Activated CD4-positive, alpha-beta T cell treated with anti-CD3 and anti-CD28 coated beads, Interleukin-2, amount 50 U/mL, for 1 hour (primary cell): ENCODE measurements at places on chromosomes 16 and 17.

- DNase-seq = no peak
These were observed 834 bp downstream of the CDH8 start for GRCh38 chr16:62035115-62036092.

DNA sequence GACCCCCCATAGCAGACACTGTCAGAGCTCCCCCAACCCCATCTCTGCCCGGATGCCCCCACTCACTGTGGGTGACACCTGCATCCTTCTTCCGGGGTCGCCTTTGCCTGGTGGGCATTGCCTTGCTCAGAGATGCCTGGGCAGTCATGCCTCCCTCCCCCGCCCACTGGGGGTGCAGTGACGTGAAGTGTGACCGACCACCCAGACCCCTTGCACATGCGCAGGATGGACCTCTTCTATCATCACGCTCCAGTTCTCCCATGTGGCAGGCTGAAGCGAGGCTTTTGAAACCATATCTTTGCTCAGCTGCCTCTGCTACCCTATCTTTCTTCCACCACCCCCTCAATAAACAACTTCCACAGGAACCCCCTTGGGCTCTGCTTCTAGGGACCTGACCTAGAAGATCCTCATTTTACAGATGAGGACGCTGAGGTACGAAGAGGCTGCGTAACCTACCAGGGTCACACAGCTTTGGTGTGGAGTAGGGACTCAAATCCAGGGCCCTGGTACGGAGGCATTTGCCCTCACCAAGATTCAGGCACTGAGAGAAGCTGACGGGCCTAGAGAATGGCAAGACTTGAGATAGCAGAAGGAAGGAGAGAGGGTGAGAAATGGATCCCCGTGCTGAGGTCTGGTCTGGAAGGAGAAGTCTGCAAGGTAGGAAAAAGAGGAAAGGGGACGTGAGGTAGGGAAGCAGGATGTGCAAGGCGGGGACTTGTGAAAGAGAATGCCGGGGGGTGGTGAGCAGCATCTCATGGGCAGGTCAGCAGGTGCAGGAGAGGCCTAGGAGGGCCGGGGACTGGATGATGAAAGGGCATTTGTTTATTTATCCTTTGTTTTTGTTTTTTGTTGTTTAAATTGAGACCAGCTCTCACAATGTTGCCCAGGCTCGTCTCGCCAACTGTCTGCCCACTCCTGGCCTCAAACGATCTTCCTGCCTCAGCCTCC is 14.4 kb downstream of the NLRC5 start:
- no peak for DNase-seq

DNA sequence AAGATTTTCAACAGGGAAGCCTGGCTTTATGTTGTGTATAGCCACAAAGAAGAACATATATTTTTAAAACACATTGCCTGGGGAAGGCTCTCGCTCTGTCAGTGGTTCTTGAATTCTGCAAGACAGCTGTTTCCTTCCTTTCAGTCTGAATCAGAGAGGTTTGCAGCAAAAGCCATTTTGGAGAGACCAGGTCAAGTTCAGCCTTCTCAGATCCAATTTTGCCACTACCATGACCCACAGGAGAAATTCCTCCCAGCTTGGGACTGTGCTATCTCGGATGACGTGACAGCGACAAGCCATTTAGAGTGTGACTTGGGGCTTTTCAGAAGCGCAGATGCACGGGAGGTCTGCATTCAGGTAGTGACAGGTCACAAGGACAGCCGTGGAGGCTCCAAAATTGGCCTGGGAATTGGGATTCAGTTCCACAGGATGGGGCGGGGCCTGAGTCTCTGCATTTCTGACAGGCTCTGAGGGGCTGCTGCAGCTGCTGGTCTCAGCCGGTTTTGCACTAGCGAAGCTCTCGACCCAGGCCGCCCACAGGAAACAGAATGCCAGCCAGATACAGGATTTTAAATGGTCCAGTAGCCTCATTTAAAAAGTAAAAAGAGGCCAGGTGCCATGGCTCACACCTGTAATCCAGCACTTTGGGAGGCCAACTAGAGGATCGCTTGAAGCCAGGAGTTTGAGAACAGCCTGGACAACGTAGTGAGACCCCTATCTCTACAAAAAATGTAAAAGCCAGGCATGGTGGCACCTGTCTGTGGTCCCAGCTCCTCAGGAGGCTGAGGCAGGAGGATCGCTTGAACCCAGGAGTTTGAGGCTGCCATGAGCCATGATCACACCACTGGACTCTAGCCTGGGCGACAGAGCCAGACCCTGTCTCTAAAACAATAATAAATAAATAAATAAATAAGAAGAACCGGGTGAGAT is 196.6 kb upstream of the CIBAR2 start:
- DNase-seq = no peak

DNA sequence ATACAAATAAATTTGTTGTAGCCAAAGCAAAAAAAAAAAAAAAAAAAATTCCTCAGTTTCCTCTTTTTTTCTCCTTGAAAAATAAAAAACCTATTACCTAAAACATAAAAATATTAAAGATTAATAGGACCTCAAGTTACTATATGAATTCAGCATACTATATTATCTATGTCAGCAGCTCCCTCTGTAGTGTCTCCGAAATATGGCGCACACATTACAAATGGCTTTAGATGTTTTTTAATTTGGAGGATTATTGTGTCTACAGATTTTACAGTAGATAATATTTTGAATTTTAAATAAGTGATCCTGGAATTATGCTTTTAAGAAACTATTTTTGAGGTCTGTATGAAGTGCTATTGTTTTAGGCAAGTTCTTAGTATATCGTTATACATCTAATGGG is 94.4 kb downstream of the NLK start:
- no peak for DNase-seq

- DNase-seq = no peak
These were observed 8.2 kb downstream of the FAM20A start for GRCh38 chr17:68592682-68593641.

GRCh38 chr17:74663561-74663960 is 40.0 kb upstream of the CD300E start:
- no peak for DNase-seq

DNA sequence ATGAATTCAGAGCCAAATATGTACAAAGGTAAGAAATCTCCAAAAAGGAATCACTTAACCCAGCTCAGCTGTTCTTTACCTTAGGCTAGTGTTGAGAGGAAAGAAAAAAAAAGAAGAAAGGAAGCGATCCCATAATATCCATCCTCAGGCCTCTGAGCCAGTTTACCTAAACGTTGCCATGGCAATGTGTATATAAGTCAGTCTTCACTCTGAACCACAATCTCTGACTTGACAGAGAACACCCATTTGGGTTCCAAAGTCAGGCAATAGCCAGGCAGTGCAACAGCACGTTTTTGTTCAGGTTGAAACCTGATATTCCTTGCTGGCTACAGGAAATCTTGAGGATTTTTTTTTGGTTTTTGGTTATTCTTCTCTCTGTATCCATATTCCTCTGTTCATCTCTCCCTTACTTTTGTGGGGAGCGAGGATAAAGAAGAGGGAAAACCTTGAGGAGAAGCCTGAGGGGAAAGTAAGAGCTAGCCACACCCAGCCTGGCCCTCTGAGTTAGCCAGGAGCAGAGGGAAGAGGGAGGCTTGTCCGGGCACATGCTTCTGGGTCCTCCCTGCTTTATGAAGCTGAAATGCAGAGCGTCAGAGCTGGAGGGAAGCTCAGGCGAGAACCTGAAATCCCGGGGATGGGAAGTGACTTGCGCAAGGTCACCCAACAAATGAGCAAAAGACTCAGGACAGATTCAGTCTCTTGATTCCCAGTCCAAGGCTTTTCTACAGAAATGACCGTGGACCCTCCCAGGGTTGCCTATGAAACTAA is 152.7 kb downstream of the SOX9 start:
- DNase-seq = no peak

DNA sequence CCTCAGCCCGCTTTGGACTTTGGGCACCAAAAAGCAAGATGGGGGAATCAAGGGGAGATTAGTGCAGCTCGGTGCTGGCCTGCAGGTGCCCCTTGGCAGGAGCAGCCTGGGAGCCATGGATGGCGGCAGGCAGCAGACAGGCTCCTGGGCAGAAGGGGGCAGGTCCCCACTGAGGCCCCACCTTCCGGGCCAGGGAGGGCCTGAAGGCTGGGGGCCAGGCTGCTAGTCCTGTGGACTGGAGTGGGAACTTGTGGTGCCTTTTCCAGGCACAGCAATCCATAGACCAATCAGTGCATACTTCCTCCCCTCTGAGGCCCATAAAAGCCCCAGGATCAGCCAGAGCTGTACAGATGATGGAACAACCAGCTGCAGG is 64.0 kb downstream of the USP32 start:
- DNase-seq = no peak

GRCh38 chr17:52106072-52106471 is 52.4 kb downstream of the CA10 start:
- no peak for DNase-seq

DNA sequence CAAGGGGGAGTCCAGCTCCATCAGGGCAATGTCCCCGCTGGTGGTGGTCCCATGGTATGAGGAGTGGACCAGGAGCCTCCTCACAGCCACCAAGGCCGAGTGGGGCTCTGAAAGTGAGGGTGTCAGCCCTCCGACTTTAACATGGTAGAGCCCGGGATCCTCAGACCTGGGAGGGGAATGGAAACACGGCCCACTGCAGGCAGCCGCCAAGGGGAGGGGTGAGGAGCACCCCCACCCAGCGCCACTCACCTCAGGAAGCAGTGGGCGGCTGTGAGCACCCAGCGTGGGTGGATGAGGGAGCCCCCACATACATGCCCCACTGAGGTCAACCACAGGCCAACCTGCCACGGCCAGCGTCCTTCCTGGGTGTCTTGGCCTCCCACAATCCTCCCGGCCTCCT is 10.8 kb downstream of the ZG16B start:
- DNase-seq = no peak

DNA sequence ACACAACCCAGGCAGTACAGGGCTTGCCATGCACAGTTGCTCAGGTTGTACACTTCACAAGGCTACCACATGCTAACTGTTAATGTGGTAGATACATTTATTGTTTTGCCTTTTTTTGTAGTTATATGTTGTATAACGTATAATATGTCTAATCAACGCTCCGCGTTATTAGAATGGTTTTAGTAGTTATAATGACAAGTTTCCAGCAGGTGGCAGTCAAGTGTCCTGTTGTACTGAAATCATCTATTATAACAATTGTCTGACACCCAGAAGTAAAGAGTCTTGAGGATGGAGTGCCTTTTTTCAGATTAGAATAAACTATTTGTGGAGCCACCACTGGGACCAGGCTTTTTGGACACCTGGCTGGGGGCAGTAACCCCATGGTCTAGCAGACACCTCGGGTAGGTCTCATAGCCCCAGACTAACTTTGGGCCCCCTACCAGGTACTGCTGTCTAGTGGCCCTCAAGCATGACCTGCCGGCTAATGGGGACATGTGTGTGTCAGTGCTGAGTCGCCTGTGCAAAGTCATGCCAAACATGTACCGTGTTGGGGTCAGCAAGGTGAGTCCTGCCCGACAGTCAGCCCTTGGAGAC is 32.8 kb downstream of the MYO15A start:
- peak; percentile 16 for DNase-seq

- DNase-seq = no peak
These were observed 15.2 kb upstream of the DPEP1 start for GRCh38 chr16:89598199-89598598.

DNA sequence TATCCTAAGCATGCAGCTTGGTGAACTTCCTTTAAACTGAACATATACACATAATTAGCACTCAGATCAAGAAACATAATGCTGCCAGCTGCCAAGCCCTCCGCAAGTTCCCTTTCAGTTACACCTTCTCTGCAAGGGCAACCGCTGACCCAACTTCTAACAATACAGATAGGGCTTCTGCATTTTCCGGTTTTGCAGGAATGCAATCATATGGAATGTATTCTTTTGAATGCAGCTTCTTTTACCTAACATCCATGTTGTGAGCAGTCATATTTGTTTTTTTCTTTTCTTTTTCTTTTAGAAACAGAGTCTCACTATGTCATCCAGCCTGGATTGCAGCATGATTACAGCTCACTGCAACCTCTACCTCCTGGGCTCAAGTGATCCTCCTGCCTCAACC is 110.7 kb downstream of the GSG1L start:
- DNase-seq = no peak

DNA sequence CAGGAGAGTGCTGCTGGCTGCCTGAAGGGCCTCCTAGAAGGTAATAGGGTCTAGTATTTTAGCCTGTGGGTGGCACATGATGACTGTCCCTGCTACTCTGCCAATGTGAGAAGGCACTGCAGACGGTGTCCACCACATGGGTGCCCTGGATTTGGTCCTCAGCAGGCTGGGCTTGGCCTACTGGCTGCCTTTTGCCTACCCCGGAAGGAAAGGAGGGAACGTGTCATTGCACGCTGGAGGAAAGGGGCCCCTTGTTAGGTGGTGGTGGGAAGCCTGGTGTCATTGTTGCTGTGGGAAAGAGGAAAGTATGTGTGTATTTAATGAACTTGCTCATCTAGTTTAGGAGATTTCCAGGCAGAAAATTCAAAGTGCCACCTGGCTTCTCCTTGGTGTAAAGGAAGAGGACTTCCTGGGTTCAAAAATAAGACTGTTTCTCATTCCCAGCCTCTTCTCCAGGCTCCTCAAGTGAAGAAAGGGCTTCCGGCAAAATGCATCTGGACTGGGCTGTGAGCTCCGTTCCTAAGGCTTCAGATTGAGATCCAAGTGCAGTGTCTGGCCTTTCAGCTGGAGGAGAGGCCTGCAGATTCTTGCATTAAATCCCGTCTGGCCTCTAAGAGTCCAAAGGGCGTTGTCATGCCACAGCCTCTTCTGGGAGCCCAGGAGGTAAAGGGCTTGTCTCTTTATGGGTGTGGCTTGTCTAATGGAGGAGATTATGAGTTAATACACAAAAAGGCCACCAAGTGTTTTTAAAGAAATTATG is 55.1 kb downstream of the RPTOR start:
- no peak for DNase-seq

- no peak for DNase-seq
These were observed 16.7 kb upstream of the MYO18A start for GRCh38 chr17:29196769-29197515.

GRCh38 chr17:9895923-9896322 is 9.1 kb downstream of the RCVRN start:
- DNase-seq = no peak

DNA sequence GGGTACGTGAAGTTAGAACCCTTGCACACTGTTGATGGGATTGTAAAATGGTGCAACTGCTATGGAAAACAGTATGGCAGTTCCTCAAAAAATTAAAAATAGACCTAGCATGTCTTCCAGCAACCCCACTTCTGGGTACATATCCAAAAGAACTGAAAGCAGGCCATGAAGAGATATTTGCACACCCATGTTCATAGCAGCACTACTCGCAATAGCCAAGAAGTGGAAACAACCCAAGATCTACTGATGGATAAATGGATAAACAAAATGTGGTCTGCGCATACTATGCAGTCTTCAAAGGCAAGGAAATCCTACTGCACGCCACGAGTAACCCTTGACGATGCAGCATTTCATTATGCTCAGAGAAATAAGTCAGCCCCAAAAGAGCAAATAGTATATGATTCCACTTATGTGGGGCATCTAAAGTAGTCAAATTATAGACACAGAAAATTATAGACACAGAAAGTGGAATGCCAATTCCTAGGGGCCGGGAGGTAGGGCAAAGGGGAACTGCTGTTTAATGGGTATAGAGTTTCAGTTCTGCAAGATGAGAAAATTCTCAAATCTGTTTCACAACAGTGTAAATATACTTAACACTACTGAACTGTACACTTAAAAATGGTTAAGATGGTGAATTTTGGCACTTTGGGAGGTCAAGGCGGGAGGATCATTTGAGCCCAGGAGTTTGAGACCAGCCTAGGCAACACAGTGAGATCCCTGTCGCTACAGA is 17.2 kb downstream of the CORO7 start:
- no peak for DNase-seq

- DNase-seq = no peak
These were observed 85.5 kb downstream of the WWP2 start for GRCh38 chr16:69847643-69848042.

GRCh38 chr16:58481931-58482330 is 18.0 kb upstream of the NDRG4 start:
- no peak for DNase-seq
